ENCODE measurements at places on chromosomes 1 and 21. TPM values are rescaled to one million over a fixed set of nuclear protein-coding genes. Genes with fewer than 3 reads are reported as not detected.

GRCh38 chr1:248823517-248824001 lies 2.2 kb downstream of the SH3BP5L start:
- no peak for DNase-seq

GRCh38 chr1:193540511-193540910 lies 354.1 kb upstream of the B3GALT2 start:
- no peak for DNase-seq

DNA sequence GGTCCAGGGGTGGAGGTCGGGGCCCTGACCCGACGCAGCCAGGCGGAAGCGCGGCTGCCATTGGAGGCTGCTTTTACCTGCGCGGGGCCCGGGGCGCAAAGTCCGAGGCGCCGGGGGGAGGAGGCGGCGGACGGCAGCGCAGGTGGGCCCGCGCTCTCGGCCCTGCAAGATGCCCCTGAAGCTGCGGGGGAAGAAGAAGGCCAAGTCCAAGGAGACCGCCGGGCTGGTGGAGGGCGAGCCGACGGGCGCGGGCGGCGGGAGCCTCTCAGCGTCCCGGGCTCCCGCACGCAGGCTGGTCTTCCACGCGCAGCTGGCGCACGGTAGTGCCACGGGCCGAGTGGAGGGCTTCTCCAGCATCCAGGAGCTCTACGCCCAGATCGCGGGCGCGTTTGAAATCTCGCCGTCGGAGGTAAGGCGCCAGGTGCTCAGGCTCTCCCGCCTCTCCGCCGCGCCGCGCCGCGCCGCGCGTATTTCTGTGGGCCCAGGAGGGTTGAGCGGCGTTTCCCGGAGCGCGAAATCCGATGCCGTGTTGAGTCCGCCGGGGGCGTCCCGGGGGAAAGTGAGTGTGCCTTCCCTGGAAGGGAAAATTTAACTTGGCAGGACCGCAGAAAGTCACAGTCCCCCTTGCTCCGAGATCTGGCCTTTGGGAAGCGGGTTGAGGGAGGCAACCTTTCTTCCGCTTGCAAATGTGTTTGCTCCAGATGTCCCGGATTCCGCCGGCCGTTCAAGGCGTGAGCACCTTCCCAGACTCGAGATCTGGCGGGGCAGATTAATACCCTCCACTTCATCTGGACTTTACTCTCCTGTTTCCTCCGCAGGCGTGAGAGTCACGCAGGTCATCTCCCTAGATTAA lies at the start of gene GIPC2:
TSS of gene GIPC2 (plus strand) at position 41 of the 853 bp plus-strand sequence. CDS start at position 170, 129 bp downstream.
- peak; percentile 73 for DNase-seq

DNA sequence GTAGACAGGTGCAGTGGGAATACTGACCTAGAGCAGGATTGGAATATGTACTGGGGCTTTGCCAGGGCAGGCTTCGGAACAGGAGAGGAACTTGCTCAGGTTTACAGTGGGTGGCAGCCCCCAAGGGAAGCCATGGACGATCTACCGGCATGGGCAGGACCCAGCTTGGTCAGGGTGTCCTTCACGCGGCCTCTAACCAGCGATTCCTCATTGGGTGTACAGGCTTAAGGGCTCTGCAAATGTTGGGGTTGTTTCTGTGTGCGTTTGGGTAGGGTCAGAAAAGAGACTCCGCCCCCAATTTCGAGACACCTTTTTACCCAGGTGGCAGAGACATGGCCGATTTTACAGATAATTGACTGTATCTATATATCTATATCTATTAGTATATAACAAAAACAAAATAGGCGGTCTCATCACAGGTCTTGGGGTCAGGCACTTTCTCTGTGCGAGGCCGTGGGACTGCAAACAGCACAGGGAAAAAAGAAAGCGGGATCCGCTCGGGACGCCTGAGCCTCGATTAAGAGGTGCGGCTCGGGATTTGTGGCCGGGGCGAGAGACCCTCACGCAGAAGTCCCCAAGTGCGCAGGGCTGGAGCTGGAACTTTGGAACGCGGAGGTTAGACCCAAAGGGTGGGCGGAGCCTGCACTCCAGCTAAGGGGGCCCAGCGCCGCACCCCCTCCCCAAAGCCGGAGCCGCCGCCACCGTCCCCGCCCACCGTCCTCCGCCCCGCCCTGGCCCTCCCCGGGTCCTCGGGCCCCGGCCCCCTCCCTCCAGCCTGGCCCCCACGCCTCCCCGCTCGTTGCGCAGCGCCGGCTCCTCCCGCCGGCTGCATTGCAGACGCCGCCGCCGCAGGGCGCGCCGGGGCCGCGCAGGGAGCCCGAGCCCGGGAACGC lies 67.5 kb upstream of the VAMP3 start:
- DNase-seq, result no peak

GRCh38 chr1:107991371-107992066 lies 26.5 kb upstream of the VAV3 start:
- DNase-seq, result no peak

LCE1F gene
- total RNA-seq, result not detected
